ENCODE measurements at places on chromosomes 5 and 9.

GRCh38 chr9:117232281-117232680 lies 182.6 kb downstream of the ASTN2 start:
- DNase-seq, result no peak
- no peak overlapping the region for H3K27ac ChIP-seq
- H3K36me3 ChIP-seq, result no peaks in the 10 kb centered on the region
- H3K27me3 ChIP-seq, result peaks cover 22% of the 10 kb centered on the region

GRCh38 chr5:157193699-157194424 lies 13.2 kb downstream of the ITK start:
- no peaks in the 10 kb centered on the region for H3K4me1 ChIP-seq
- no peaks in the 10 kb centered on the region for H3K36me3 ChIP-seq
- peaks cover 48% of the 10 kb centered on the region for H3K27me3 ChIP-seq
- no peak overlapping the region for H3K4me3 ChIP-seq
- DNase-seq, result no peak

- H3K27ac ChIP-seq, result no peak overlapping the region
- peaks cover 10% of the 10 kb centered on the region for H3K4me1 ChIP-seq
- H3K4me3 ChIP-seq, result no peak overlapping the region
- DNase-seq, result no peak
- H3K36me3 ChIP-seq, result peaks cover 18% of the 10 kb centered on the region
Measured at GRCh38 chr9:105338308-105338707, 93.9 kb downstream of the SLC44A1 start.

GRCh38 chr9:91658513-91659105 lies 235.0 kb upstream of the NFIL3 start:
- H3K36me3 ChIP-seq, result no peaks in the 10 kb centered on the region
- H3K4me1 ChIP-seq, result peaks cover 14% of the 10 kb centered on the region
- H3K27me3 ChIP-seq, result peaks cover 11% of the 10 kb centered on the region
- DNase-seq, result no peak
- no peak overlapping the region for H3K4me3 ChIP-seq
- H3K27ac ChIP-seq, result no peak overlapping the region

DNA sequence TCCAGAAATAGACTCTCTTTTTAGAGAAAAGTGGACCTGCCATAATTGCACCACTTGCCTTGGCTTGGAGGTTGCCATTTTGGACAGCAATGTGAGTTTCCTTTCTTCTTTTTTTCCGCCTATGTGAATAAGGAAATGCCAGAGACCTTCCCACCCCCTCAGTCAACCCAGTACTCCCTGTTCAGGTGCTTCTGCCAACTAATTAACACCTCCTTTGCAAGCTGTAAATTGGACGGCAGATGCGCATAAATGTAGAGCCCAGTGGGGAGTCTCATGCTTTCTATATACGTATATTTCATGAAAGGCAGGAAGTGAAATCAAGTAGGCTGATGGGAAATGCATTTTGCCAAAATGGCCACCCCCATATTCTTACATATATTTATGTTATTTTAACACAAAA lies 269.8 kb upstream of the RFX3 start:
- no peaks in the 10 kb centered on the region for H3K27me3 ChIP-seq
- DNase-seq, result no peak
- no peak overlapping the region for H3K4me3 ChIP-seq
- no peak overlapping the region for H3K27ac ChIP-seq
- peaks cover 22% of the 10 kb centered on the region for H3K4me1 ChIP-seq

Data from mesothelial cell of epicardium (in vitro differentiated cells).